ENCODE measurements at places on chromosomes 11 and 22.

DNA sequence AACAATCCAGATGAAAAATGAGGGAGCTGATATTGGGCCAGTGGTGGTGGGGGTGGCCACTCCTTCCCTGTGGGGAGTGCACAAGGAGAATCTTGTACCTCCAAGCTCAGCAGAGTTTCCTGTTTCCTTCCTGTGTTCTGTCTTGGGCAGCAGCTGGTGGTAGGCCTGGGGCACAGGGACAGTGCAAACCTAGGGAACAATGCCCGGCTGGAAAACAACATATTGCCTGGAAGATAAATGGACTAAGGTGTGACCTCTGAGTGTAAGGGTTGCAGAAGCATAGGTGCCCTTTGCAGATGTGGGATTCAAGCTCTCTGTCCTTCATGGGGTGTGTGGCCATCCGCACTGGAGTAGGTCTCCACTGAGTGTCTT is 5.8 kb upstream of the JAM3 start:
- DNase-seq, result no peak

DNA sequence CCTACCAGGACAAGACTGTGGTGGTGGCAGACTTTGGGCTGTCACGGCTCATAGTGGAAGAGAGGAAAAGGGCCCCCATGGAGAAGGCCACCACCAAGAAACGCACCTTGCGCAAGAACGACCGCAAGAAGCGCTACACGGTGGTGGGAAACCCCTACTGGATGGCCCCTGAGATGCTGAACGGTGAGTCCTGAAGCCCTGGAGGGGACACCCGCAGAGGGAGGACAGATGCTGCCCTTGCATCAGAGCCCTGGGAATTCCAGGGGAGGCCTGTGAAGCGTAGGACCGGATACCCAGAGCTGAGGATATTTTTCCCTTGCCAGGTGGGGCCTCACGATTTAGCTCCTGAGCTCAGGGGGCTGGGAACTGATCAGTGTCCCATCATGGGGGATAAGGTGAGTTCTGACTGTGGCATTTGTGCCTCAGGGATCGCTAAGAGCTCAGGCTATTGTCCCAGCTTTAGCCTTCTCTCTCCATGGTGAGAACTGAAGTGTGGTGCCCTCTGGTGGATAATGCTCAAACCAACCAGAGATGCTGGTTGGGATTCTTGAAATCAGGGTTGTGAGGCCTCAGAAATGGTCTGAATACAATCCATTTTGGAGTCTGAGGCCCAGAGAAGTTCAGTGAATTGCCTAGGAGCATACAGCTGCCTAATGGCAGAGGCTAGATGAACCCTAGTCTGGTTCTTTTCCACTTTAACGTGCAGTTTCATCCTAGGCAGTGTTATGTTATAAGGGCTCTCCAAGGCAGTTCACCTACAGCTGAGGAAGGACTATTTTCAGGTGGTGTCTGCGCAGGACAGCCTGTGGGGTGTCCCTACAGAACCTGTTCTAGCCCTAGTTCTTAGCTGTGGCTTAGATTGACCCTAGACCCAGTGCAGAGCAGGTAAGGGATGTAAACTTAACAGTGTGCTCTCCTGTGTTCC is 19.5 kb downstream of the PIK3IP1 start:
- DNase-seq, result peak; percentile 74

DNA sequence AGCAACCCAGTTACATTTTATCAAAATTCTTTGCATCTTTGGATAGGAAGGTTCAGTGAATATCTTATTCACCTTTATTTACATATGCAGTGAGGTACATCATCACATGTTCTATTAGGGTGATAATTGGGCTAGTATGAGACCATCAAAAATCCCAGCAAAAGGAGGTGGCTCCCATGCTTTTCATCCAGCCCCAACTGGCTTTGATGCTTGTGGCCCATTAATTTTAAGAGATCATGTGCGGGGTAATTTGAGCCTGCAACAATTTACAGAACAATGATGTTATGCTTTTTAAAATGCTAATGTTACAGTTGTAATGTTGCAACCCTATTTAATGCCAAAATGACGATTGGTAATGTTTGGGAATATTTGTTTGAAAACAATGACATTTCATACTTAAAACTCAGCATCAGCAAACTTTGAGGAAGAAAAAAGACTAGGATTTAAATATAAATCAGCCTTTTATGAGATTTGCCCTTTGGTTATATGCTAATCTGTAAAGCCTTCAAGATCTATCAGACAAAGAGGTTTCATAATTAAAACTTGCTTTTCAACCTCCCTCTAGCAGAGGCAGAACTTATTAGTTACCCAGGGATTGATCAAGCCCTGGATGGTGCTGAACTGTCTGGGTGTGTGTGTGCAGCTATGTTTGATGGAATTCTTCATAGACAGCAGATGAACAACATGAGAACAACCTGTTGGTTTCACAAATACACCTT is 183.5 kb upstream of the SORL1-AS1 start:
- no peak for DNase-seq

GRCh38 chr11:1263010-1263409 is 40.1 kb downstream of the MUC5B start:
- no peak for DNase-seq

DNA sequence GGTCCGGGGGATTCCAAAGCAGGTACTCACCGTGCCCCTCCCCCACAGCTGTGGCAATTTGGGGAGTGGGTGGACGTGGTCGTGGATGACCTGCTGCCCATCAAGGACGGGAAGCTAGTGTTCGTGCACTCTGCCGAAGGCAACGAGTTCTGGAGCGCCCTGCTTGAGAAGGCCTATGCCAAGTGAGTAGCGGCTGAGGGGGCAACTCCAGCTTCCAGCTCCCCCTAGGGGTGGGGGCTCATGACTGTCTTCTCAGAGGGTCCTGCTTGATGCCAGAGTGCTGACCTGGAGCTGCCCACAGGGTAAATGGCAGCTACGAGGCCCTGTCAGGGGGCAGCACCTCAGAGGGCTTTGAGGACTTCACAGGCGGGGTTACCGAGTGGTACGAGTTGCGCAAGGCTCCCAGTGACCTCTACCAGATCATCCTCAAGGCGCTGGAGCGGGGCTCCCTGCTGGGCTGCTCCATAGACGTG is 4.2 kb downstream of the CAPN1 start:
- DNase-seq, result no peak

- DNase-seq, result peak; percentile 23
Measured at GRCh38 chr11:13278609-13279486, 1.3 kb downstream of the BMAL1 start.
